Cerebellar nuclear complex (tissue), 1 donor: ENCODE measurements at places on chromosomes 3 and 15.

GRCh38 chr15:37142371-37142770 is 42.0 kb upstream of the MEIS2 start:
- DNase-seq = no peak

- DNase-seq = no peak
These were observed 24.3 kb downstream of the TBC1D21 start for GRCh38 chr15:73897441-73898261.

GRCh38 chr3:18559331-18559842 is 134.2 kb upstream of the SATB1 start:
- DNase-seq = no peak

GRCh38 chr15:68303560-68304436 is 26.3 kb downstream of the FEM1B start:
- DNase-seq = no peak

DNA sequence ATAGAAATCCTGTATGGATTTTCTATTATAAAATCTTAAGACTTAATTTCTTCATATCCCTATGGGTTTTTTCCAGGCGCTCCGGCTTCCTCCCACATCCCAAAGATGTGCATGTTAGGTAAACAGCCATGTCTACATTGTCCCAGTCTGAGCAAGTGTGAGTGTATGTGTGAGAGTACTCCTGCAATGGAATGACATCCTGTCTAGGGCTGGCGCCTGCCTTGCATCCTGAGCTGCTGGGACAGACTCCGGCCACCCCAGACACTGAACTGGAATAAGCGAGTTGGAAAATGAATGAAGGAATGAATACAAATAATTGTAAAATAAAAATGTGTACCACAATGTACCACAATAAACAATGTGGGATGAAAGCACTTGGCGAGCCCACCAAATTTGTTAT is 69.2 kb downstream of the RFTN1 start:
- no peak for DNase-seq

DNA sequence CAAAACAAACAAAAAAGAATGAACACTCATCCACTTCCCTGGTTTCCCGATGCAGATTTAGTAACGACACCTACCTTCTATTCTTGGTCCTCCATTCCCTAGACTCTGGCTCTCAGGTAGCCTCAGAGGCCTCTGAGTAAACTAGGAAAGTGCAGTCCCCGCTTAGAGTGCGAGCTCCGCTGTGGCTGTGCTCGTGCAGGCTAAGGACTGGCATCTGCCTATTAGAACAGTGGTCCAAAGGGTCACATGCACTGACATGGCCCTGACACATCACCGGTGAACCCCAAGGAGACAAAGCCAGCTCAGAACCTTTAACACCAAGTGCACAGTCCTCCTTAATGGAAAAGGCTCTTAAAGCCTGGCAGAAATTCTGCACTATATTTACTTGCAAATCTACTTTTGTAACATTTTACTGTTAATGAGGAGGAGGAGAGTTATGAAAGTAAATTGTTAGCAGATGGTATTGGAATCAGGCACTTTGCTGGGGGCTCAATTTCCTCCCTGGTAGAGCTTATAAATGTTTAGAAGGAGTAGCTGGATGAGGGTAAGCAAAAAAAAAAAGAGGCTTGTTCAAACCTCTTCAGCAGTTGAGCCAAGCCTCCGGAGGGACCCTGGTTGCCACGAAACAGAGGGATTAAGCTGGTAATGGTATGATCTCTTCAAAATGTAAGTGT is 31.1 kb downstream of the VGLL4 start:
- DNase-seq = no peak

DNA sequence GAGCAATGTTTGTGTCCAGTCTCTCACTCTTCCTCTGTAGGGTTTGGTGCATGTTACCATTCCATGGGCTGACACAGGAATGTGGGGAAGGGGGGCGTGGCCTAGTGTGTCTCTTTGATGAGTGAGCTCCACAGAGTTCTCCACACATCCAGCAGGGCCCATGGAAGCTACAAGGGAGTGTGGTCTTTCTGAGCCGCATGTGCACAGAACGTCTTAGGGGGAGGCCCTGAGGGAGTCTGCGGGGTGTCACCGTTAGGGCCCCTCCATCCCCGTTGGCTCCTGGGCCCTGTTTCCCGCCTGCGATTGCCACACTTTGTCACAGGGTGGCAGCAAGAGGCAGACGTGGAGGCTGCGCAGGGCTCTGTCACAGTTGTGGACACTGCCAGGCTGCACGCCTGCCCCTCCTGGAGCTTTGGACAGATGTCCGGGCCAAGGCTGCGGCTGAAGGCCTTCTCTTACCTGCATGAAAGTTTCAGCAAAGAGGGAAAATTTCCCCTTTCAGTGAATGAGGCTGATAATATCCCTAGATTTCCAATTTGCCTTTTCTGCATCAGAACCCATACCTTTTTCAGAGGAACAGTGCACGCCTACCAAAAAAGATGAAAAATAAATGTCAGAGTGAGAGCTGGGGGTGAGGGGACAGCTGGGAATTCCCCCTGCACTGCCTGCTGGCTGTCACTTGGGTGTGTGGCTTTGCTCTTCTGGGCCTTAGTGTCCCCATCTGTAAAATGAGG is 24.3 kb downstream of the CACNA2D3 start:
- DNase-seq = no peak

GRCh38 chr15:84668221-84668982 is 10.4 kb upstream of the NMB start:
- DNase-seq = no peak

DNA sequence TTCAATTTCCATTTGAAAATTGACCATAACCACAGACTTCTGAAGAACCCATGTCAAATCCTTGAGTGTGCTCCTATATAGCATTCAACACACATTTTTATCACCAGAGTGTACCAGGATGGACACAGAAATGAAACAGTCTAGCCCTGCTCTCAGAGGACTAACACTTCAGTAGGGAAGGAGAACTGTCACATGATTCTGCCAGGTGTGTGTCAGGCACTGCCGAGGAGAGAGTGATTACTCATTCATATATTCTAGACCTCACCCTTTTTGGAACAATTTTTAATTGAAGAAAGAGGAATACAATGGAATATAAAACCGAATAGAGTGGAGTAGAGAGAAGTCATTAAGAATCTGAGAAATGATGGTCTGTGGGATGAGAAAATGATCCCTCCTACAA is 125.8 kb downstream of the ERC2 start:
- DNase-seq = no peak

DNA sequence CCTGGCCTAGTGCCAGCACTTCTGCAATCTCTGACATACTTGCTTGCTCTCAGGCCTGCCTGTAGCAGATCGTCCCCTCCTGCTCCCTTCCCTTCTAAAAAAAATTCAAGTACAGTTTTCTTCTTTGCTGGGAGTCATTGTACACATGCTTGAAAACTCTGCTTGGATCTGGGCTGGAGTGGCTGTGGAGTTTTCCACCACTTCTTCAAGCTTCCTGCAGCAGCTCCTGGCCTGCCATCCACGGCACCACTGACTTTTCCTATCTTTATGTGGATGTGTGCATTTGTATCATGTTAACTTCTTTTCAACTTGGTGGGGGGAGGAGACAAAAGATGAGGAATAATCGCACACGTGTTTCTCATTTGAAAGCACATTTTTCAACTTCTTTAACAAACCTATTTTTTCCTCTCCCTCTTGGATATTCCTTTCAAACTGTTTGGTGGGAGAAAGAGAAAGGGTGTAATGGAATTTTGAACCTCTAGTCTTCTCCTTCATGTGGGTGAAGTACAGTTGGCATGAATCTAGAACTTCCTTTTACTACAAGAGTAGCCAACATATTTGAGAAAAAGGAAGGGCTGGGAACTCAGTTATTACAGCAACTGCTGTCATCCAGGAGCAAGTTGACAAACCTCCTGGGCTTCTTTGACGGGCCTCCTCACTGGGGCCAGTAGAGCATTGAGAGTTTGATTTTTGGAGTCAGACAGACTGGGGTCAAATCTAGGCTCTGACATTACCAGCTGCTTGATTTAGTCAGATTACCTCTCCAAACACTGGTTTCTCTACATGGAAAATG is 61.2 kb upstream of the LRTM1 start:
- DNase-seq = no peak
